Activated naive CD4-positive, alpha-beta T cell treated with anti-CD3 and anti-CD28 coated beads, Interleukin-2, amount 50 U/mL, for 16 hours (primary cell): ENCODE measurements at places on chromosomes 2 and 18.

- DNase-seq, result no peak
Observed at GRCh38 chr2:133627741-133628140, 59.5 kb upstream of the NCKAP5 start.

DNA sequence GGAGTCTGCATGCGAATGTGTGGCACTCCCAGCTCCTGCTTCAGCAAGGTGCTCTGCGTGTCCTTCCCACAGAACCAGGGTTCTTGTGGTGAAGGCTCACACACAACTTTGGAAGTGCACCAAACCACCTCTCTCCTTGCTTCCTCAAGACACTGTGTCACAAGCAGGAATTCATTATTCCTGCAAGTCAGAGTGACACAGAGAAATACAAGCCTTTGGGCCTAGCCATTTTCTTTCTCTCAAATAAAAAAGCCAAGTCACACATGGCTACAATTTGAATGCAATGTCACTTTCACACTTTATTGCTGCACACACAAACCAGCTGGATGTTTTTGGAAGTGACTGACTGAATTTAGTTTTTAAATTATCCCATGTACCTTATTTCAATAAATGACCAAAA is 30.1 kb upstream of the THOC1 start:
- DNase-seq, result no peak

GRCh38 chr2:53130441-53130943 is 637.1 kb upstream of the CHAC2 start:
- no peak for DNase-seq

GRCh38 chr2:88024509-88024908 is 8.2 kb upstream of the RNU2-63P start:
- DNase-seq, result no peak

GRCh38 chr2:36446294-36446693 is 90.7 kb downstream of the CRIM1 start:
- no peak for DNase-seq

DNA sequence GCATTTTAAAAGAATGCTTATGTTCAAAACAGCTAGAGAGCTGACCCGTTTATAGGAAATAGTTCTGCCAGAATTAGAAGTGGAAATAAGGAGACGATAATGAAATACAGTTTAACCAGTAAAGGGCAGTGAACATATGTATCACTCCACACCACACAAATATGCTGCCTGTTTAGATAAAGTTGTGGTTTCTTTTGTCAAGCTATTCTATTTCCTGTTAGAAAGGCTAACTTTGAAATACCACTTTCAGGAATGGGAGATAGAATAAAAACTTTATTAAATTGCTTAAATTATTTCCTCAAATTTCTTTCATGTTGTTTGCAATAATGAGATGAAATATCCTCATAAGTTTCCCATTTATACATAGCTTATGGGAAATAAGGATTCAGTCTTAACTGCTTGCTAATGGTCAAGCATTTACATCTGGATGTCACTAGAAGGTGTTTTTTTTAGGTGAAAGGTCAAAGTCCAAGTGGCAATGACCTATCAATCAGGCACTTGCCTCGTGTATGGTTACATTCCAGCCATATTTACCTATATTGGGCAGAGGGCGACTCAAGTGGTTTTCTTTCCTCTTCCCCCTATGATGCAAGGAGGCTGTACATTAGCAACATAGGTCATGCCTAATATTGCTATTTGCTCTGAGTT is 148.9 kb downstream of the ZEB2 start:
- DNase-seq, result no peak
